CD14-positive monocyte (primary cell): ENCODE measurements at places on chromosomes 5 and 9. TPM values are rescaled to one million over a fixed set of nuclear protein-coding genes. Genes with fewer than 3 reads are reported as not detected.
A peak's percentile ranks its signal among the peaks of the same experiment; 100 is the strongest.

CD274 gene
- 0.84 TPM for polyA plus RNA-seq

GRCh38 chr5:159680095-159680494, 236.2 kb upstream of the ADRA1B start:
- DNase-seq = no peak

DNA sequence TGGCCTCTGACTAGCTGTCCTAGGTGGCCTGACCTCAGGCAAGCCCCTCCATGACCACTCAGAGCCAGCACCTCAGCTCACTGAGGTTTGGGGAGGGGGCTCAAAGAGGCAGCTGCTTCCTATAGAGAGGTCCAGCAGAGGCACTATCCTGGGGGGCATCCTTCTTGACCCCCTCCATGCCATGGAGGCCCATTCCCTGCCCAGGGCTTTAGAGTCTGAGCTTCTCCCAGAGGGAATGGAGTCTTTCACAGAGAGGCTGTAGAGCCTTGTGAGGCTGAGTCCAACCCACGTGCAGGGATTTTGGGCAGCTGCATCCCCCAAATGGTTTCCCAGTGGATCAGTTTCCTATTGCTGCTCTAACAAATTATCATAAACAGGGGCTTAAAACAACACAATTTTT, 16.9 kb downstream of the IRF1 start:
- DNase-seq = no peak

CDH9 gene
- polyA plus RNA-seq = not detected in 2 replicates

GRCh38 chr9:117957267-117957666, 253.1 kb downstream of the TLR4 start:
- DNase-seq = no peak

RLN2 gene
- polyA plus RNA-seq = not detected

GRCh38 chr9:107862323-107862722, 372.8 kb upstream of the KLF4 start:
- DNase-seq = peak; percentile 72

DNA sequence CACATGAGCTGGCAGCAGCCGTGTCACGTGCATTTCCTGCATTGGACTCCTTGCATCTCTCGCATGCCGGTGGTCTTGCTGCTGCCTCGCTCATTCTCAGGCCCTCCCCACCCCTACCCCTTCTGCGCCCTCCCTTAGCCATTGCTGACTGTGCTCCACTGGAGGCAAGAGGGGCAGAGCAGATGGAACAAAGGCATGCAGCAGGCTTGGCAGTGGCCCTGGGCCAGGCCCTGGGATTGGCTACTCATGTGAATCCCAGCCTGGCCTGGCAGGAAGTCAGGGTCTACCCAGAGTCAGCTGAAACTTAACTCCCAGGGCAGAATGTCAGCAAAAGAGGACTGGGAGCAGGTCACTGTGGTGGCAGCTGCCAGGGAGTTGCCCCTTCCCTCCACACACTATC, 62.3 kb downstream of the TSTD2 start:
- DNase-seq = no peak

MAST4 gene
- 0.24 TPM for polyA plus RNA-seq

MUSK gene
- not detected for polyA plus RNA-seq

DNA sequence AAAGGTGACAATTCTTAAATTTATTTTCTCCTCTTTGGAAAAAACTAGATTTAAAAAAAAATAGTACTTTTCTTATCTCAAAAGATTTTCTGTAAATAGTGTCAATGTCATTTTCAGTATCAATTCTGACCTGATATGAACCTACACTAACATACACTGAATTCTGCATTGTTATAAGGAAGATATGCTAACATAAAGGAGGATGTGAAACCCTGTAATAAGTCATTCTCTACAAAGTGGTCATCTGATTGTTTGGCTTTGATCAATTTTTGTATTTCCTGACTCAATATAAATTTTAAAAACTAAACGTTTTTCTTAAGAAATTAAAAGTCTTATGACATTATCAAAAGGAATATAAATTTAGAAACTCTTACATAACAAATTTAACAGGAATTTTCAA, 233.6 kb upstream of the EDIL3 start:
- DNase-seq = no peak

DNA sequence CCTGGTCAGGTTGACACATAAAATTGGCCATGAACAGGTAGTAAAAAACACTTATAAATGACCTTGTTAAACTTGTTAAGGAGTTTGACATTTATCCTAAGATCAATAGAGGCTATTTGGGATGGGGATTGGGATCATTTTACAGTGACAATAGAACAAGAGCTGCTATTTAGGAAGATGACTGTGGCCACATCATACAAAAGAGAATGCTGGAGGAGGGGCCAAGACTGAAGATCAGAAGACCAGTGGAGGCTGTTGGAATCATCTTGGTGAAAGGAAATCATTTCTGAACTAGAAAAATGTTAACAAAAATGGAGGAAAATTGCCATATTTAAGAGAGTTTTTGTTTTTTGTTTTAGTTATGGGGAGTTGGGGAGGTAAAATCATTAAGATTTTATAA, 304.8 kb upstream of the TLE4 start:
- DNase-seq = no peak

- no peak for DNase-seq
These were observed 18.6 kb upstream of the ALDH1A1 start for GRCh38 chr9:72971411-72971810.

TMEM38B gene
- polyA plus RNA-seq = 12.2 TPM

- DNase-seq = no peak
These were observed 233.5 kb downstream of the MAN2A1 start for GRCh38 chr5:109923205-109923604.

DNA sequence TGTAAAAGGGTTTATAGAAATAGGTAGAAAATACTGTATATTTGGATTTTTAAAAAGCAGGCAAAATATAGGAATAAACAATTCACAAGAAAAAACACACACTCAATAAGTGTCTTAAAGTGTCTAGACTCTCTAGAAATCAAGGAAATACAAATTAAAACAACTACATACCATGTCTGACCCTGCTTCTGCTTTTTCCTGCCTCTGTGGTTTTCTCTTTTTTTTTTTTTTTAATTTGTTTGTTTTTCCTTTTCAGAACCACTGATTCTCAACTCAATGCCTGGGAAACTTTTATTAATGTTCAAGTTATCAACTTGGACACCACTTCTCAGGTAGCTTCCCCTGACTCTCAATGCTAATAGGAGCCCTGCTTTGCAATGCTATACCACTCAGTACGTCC, 25.5 kb upstream of the TAS2R1 start:
- DNase-seq = no peak

BNC2 gene
- polyA plus RNA-seq = not detected

DNA sequence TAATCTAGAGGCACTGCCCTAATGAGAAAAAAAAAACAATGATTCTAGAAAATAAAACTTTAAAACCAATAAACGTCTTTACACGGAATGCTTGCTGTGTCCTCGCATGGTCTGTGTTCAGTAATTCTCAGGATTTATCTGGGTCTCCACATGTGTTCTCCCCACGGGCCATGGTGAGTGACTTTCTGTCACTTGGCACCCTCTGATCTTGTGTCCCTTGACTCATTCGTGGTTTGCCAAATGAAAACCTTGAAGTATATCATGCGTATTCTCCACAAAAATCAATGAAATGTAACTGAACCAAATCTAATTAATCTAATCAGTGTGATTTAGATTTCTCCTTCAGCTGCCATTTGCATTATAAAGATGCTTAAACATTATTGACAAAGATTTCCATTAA, 48.0 kb downstream of the UBE2QL1 start:
- no peak for DNase-seq

- DNase-seq = no peak
These were observed 245.1 kb downstream of the DOCK8 start for GRCh38 chr9:459491-460444.

DNA sequence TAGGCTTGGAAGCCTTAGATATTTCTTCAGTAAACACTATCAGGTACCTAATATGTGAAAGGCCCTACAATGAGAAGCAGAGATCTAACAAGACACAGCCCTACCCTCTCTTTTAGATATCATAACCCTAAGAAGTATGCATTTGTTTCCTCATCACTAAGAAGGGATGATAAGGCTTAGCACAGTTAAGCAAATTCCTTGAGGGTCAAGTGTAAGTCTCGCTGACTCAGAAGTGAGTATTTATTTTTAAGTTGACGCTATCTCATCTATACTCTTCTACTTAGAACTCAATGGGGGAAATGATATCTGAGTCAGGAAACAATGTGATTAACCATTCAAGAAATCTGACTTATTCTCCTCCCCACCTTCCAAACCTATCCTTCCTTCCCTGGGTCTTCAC, 149.7 kb downstream of the ESM1 start:
- DNase-seq = no peak

GRCh38 chr5:40406741-40407211, 272.9 kb upstream of the PTGER4 start:
- DNase-seq = peak; percentile 88

DNA sequence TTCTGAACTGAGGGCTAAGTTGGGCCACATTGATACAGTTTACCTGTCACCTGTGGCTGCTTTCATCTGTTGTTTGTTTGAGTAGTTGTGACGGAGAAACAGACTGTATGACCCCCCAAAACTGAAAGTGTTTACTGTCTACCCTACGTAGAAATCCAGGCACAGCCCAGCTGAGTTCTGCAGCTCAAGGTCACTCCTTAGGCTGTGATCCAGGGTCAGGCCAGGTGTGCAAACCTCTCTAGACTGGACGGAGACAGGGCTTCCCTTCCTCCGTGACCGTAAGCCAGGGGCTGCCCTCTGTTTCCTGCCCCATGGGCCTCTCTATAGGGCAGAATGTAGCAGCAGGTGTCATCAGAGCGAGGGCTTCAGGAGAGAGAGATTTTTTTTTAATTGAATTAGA, 207.9 kb upstream of the OTULINL start:
- DNase-seq = no peak

DNA sequence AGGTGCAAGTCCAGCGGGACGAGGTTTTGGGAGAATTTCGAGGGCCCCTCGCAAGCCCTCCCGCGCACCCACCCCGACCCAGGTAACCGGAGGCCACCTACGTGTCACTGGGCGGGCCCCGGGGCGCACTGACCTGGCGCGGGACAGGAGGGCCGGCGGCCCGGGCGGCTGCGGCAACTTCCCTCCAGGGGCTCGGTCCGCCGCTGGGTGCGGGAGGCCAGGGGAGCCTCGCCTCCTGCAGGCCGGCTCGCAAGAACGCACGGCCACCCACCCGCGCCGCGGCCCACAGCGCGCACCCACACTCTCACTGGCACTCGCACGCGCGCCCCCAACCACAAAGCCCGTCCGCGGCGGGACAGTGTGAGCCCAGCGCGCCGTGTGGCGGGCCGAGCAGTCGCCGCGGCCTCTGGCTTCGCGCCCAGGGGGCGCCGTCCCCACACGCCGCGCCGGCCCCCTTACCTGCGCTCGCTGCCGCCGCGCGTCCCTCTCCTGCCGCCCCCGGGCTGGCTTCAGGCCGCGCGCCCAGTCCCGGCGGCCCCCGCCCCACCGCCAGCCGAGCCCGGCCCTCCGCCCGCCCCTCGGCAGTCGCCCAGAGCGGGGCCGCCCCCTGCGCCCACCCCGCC, 451 bp downstream of the LPAR1 start:
- peak; percentile 38 for DNase-seq

DNA sequence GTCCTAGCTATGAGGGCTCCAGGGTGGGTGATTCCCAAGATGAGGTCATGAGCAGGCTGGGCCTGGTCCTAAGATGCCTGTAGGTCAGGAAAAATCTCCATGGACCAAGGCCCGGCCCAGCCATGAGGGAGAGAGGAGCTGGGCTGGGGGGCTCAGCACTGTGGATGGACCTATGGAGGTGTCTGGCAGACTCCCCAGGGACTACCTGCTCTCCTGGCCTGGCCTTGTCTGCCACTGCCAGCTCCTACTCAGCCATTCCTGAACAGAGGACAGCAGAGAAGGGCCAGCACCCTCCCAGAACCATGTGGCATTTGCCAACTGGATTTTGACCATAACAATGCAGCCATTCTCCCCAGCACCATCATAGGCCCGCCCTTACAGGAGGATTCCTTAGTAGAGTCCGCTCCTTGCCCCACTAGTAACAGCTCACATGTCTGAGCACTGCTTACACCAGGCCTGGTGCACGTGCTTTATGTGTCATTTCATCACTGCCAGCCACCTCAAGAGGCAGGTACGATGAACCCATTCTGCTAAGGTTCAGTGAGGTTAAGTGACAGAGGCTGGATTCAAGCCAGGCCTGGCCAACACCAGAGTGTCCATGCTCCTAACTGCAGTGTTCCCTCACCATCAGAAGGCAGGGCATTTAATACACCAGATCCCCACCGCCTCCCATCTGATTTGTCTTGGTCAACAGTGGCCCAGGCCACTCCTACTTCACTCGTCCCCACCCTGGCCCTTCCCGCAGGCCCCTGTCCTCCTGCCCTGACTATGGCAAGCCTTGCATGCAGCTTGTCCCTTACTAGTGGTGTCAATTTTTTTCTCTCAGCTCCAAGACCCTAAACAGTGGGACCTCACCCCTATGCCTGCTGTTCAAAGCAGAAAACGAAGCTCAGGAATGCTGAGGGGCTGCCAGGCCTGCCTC, 669 bp downstream of the IL13 start:
- DNase-seq = no peak

DNA sequence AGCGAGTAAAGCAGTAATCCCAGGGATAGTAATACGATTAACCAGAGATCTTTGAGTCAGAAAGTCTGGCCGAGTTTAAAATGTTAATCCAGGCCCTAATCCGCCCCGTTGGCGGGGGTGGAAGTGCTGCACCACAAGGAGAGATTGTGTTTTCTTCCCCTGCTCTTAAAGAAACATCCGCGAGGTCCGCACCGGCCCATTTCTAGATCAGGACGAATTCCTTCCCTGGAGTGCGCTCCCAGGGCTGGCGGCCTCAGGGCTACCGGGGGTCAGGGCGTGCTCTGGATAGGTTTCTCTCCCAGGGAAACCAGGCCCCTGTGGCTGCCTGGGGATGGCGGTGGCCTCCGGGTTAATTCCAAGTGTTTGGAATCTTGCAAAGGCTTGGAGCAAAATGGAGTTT, 9.3 kb upstream of the NEUROG1 start:
- no peak for DNase-seq

DNA sequence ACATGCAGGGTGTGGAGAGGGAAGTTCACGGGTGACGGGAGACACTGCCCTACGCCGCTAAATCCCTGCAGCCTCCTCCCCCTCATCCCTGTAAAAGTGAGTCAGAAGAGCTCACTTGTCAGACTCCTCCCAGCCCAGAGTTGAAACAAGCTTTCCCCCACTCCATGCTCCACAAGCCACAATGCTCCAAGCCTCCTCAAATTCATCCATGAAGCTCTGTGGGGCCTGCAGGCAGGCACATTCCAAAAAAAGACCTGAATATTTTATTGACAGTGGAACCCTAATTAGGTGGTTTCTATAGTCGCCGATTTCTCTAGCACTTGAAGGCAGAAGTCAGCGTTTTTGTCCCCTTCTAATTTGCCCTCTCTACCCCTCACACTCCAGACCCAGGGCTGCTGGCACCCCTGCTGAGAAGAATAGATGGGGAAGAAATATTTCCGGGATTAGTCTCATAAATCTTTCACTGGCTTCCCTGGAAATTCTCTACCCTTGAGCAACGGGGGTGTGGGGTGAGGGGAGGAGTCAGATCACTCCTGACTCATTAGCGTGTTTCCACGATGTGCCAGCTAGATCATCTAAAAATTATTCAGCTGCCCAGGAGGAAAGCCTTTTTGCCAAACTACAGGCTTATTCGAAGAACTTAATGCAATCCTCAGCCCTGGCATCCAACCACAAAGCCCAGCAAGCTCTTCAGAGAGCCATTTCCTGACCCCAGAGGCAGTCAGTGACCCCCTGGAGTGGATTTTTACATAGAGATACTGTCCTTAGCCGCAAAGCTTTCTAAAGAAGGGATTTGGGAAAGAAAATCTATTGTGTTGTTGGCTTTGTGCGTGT, 97.1 kb downstream of the ENC1 start:
- DNase-seq = peak; percentile 34
